Fibroblast of lung (primary cell): ENCODE measurements at places on chromosomes 2 and 18.

DNA sequence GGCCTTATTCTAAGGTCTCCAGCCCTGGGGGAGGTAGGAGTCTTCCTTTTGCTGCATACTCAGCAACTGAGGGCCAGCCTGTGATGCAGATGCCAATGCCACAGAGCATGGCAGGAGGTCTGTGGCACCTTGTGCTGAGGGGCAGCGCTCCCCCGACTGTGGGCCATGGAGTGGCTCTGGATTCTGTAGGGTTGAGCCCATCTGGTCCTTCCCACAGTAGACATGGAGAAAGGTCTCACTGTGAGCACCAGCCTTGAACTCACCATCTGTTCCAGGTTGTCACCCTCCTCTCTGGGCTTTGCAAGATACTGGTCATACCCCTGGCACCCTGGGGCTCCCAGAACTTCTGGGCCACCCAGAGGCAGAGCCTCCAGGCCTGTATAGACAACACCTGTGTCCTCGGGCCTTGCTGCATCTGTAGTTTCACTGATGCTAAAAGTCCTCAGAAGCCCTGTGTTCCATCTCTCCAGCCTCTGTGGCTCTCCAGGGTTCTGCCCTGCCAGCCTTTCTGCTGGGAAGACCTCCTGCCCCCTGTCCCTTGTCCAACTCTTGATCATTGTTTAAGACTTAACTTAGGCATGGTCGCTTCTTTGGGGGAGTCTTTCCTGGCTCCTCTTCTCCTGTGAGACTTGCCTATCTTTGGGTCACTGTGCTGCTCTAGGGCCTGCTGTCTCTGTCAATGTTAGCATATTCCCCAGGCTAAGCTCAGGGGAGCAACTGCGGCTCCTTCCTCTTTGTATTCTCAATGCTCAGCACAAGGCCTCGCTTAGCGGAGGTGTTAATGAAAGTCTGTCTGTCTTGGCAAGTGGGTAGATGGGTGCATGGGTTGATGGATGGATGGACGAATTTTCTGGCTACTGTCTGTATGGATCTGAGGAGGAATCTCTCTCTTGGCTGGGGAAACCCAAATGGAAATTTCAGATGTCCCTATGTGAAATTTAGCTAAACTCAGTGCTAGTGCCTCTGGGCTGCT is 160.9 kb downstream of the DYSF start:
- DNase-seq: no peak

- no peak for DNase-seq
Measured at GRCh38 chr2:33247365-33247764, 229.1 kb upstream of the RASGRP3 start.

GRCh38 chr18:37653618-37654017 is 88.0 kb upstream of the CELF4 start:
- no peak for DNase-seq

GRCh38 chr18:58015065-58015780 is 28.8 kb upstream of the NEDD4L start:
- DNase-seq: no peak

DNA sequence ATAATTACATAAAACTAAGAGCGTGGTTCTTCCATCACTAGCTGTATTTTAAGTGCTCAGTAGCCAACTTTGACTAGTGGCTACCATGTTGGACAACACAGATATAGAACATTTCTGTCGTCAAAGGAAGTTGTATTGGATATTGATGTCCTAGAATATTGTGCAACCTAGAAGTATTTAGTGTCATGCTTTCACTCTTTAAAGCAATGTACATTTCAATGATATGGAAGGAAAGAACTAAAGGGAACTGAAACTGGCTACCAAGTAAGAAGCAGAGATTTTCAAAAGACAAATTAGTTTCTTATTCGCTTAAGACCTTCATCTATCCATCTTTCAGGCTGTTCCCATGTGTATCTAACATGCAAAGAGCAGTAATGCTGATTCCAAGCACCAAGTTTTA is 85.4 kb upstream of the EML6 start:
- DNase-seq: no peak

DNA sequence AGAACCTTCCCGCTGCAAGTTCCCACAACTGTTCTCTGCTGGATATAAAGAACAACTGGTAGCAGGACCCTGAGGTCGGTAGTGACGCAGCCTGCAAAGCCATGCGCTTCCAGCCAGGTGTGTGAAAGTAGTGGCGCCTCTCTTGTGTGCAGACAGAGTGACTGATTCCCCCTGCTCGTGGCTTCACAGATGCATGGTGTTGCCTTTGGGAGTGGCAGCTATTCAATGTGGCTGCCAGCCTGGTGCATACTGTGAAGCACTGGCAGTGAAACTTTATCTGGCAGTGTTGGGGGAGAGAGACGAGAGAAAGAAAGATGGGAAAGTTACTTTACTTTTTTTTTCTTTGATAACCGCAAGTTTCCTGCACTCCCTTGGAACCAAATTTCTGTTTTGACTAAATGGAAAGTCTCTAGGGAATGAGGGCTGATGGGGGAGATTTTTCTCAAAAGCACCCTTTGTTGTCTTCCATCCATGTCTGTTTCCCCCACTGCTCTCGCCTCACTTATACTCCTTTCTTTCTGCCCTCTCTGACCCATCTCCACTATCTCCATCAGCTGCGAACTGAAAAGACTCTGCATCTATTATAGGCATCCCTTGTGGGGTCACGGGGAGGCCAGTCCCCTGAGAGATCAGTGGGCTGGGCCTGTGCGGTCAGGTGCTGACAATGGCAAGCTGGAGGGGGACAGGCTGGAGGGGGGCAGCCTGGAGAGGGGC is 90.0 kb upstream of the TNP1 start:
- DNase-seq: no peak

- DNase-seq: peak; percentile 91
Measured at GRCh38 chr2:18740474-18740881, 151.1 kb upstream of the NT5C1B start.

DNA sequence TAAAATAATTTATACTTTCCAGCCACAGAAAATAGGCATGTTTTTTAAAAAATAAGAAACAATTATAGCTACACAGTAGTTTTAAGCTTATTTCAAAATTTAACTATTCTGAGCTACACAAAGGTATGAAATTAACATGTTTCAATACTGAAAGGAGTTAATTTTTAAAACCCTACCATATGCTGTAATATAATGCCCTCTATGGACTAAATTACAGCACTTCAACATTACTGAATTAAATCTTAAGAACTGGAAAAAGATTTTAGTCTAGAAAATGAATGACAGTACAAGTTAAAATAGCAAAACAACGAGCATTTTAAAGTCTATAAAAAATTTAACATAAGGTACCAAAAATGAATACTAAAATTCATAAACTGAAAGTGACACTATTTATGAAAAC is 36.3 kb downstream of the RTN4 start:
- no peak for DNase-seq

DNA sequence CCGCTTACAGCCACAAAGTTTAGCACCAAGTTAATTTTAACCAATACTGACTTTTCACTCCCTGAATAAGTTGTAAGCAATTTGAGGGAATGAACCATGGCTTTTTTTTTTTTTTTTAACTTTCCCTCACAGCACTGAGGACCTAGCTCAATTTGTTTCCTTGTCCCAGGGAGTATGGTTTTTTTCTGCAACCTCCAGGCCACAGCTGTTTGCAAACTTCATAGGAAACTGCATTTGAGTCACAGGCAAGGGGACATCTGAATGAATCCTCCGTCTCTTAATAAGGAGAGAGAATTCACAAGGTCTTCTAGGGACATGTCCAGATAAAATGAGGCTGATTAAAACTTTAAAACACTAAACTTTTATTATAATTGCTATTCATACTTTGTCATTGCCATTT is 181.5 kb downstream of the GFPT1 start:
- DNase-seq: no peak

DNA sequence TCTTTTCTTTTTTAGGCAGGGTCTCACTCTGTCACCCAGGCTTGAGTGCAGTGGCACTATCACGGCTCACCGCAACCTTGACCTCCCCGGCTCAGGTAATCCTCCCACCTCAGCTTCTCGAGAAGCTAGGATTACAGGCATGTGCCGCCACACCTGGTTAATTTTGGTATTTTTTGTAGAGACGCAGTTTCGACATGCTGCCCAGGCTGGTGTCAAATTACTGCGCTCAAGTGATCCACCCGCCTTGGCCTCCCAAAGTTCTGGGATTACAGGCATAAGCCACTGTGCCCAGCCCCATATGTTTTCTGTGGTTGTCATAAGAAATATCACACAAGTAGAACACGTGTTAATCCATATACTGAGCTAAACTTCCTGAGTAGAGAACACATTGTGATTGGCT is 14.6 kb downstream of the ENOSF1 start:
- DNase-seq: no peak

GRCh38 chr2:29880084-29880483 is 41.3 kb downstream of the ALK start:
- DNase-seq: no peak

GRCh38 chr2:197704434-197705120 is 592 bp upstream of the MARS2 start:
- no peak for DNase-seq

DNA sequence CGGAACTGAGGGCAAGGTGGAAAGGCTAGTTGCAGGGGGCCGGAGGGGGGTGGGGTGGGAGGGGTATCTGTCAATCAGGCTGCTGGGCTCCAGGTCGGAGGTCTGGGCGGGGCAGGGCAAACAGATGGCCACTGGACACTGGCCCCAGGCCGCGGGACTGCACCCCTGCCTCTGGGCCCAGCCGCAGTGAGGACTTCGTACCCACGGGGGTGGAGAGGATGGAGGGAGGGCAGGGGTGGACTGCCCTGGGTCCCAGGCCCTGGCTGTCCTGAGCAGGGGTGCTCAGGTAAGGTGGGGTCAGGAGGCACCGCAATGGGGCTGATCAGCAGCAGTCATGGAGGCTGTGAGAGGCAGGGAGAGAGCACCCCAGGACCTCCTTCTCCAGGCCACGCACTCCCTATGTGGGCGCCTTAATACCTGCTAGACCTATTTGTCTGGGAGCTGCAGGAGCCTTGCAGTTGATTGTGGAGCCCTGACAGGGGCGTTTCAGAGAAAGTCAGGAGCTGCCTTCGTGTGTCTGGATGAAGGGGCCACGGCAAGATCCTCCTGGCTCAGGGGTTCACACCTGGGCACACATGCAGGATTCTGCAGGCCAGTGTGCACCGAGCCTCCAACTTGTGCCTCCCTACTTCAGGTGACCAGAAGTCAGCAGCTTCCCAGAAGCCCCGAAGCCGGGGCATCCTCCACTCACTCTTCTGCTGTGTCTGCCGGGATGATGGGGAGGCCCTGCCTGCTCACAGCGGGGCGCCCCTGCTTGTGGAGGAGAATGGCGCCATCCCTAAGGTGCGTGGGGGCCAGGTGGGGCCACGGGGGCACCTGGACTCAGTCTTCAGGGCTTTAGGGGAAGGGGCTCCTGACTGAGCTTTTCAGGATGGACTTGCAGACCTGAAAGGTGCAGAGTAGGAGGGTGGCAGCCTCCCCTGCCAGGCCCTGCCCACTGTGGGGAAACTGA is 1.5 kb downstream of the CTDSP1 start:
- no peak for DNase-seq

- DNase-seq: no peak
Measured at GRCh38 chr2:185174353-185174752, 564.3 kb upstream of the FSIP2 start.

DNA sequence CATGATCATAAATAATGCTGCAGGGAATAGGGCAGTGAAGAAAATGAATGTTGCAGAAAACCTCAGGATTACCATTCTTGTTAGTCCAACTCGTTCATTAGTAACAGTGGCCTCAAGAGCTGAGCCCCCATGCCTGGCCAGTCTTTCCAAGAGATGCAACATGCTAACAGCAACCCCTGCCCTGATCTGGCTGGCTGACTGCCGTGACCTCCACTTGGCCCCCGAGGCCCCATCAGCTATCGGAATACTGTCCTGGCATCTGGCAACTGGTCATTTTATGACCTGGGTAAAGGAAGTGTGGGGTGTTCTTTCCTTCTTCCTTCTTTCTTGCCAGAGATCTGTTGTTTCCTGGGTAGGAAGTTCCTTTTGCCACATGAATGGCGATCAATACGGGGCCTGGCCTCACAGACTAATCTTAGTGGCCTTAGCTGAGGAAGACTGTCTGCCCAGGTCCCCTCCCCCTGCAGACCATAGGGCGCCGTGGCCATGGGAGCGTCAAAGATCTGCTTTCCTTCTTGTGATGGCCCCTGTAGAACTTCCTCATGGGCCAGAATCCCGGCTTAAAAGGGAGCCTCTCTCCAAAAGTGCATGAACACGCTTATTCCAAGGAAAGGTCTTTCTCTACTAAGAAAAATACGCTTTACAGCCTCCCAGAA is 10.6 kb upstream of the TRABD2A start:
- no peak for DNase-seq

GRCh38 chr2:232854082-232854481 is 16.0 kb upstream of the SNORC start:
- DNase-seq: peak; percentile 89

DNA sequence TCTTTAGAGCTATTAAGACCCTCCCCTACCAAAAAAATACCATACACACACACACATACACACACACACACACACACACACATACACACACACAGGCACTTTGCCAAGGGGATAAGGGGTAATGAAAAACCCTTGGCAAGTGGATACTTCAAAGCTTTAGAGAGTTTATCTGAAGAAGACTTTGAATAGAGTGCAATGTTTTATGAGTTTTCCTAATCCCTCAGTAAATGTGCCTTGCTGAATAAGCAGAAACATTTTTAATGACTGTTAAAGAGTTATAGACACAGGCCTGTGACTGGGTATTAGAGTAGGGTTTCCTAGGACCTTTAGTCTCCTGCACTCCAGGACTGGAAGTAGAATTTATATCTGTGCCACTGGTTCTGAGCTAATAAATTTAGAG is 75.5 kb upstream of the CTAGE1 start:
- DNase-seq: no peak

- peak; percentile 42 for DNase-seq
Measured at GRCh38 chr2:9909106-9909505, 42.4 kb upstream of the GRHL1 start.

- no peak for DNase-seq
Measured at GRCh38 chr2:86793752-86794151, 3.0 kb upstream of the CD8A start.

DNA sequence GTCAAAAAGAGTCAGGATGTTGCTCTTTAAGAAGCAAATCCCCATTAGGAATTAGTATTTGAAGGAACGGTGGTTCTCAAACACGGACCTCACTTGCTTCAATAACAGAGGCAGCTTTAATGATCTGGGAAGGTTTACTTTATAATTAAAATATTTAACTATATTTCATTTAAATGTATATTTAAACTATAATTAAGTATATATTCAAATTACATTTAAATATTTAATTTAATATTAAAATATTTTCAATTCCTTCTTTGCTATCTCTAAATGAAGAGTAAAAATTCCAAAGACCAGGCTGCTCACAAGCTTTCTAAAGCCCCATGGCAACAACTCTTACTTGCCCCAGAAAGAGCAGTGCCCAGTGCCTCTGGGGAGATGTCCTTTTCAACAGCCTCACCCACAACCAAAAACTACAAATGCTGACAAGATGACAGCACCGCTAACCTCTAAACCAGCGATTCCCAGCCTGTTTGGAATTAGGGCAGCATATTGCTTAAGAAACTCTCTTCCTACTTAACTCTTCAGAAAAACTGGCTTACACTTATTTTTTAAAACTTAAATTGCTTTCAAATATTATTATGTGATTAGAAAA is 62.9 kb upstream of the POU3F3 start:
- DNase-seq: no peak

DNA sequence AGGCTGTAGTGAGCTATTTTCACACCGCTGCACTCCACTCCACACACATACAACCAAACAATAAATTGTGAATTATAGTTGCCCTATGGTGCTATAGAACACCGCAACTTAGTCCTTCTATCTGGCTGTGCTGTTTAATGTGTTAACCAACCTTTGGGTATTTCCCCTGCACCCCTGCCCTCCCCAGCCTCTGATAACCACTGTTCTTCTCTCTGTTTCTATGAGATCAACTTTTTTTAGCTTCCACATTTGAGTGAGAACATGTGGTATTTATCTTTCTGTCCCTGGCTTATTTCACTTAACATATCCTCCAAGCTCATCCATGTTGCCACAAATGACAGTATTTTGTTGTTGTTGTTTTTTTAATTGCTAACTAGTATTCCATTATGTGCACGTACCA is 32.5 kb downstream of the TET3 start:
- no peak for DNase-seq
